ENCODE measurements at places on chromosomes 1 and 21. TPM values are rescaled to one million over a fixed set of nuclear protein-coding genes. Genes with fewer than 3 reads are reported as not detected.

The ANKRD65 gene
- 2.7 TPM for total RNA-seq

The FCAMR gene
- total RNA-seq = not detected

The SPATA21 gene
- total RNA-seq = not detected

The RNU1-3 gene
- total RNA-seq = under 0.01 TPM

The CADM3 gene
- not detected for total RNA-seq

All from epithelial cell of proximal tubule (primary cell).